Endothelial cell of umbilical vein (primary cell): ENCODE measurements at places on chromosomes 11 and 22. TPM values are rescaled to one million over a fixed set of nuclear protein-coding genes. Genes with fewer than 3 reads are reported as not detected.
A peak's percentile ranks its signal among the peaks of the same experiment; 100 is the strongest.

DNA sequence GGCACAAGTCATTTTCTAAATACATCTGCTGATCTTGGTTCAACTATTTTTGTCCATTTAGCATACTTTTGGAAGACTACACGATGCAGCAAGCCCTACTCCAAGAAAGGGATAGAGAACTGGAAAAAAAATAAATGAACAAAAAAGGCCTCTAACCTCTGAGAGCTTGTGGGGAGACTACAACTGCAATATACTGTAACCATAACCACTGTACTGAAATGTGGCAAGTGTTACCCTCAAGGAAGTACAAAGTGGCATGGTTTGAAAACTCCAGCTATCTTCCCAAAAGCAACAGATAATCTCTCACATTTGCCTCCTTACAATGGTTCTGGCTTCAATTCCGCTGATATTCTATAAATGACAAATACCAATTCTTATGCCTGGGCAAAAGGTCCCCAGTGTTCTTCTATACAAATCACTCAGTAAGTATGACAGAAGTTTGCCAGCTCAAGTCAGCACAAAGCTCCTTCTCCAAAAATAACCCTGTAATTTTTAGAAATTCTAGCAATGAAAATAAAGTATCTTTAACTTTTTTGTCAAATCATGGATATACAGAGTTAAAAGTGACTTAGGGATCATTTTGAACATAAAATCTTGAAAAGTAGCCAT is 22.9 kb downstream of the AMBRA1 start:
- DNase-seq, result no peak

- no peak for DNase-seq
Measured at GRCh38 chr22:41540365-41540764, 3.9 kb downstream of the POLR3H start.

- DNase-seq, result no peak
Measured at GRCh38 chr22:20002128-20002527, 14.5 kb downstream of the ARVCF start.

TTC36 gene
- 0.60 and 1.1 TPM in 2 replicates for total RNA-seq

- no peak for DNase-seq
Measured at GRCh38 chr11:87575088-87575487, 537.4 kb downstream of the TMEM135 start.

DNA sequence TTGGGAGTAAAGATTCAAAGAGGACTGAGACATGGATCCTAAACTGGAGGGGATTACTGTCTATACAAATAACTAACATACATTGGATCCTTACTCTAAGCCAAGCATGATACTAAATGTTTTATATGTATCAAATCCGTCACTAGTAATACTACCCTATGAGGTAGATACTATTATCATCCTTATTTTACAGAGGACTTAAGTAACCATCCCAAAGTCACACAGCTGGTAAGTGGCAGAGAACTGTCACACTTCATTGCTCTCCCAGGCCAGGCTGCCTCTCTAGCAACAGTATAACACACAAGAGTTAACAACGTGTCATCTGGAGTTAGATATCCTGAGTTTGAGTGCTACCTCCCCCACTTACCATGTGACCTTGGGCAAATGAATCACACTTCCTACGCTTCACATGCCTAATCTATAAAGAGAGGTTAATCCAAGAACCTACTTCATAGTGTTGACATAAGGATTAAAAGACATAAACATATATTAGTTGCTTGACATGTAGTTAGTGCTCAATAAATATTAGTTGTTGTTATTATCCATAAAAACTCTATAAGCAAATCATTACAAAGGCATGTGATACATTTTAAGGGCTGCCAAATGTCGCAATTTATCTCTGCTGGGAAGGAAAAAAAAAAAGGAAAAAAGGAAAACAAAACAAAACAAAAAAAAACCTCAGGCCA is 33.8 kb upstream of the SPON1 start:
- peak; percentile 84 for DNase-seq

DNA sequence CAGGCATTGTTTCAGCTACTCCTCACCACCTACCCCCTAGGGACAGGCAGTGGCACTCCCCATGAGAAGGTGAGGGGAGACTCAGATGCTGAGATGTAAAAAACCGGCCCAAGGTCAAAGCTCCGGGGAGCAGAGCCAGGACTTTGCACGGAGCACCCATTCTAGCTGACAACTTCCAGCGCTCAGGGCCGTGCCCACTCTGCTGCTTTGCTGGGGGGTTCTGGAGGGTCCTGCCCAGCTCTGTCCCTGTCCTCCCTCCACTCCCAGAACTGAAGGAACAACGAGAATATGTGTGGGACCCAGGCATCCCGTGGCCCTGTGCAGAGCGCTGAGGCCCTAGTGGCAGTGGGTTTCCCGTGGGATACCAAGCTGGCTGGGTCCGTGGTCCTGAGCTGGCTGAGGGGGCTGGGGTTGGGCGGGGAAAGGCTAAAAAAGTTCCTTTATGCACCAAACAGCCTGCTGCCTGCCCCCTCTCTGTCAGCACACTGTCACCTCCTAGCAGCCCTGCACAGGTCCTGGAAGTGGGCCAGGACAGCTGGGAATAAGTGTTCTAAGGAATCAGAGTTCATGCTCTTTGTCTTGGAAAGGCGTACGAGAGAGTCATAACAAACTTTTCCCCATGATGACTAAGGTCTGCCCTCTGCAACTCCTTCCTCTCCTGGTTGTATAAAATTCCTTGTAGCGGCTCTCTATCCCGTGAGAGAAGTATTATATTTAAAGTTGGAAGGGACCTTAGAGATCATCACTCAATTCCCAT is 1.9 kb downstream of the MS4A10 start:
- peak; percentile 96 for DNase-seq

SGSM1 gene
- 0.12 and 1.1 TPM in 2 replicates for total RNA-seq

- DNase-seq, result peak; percentile 69
Measured at GRCh38 chr11:88337987-88338668, 592 bp upstream of the CTSC start.

- no peak for DNase-seq
Measured at GRCh38 chr11:75203138-75203537, 37.4 kb upstream of the TPBGL start.

- DNase-seq, result peak; percentile 73
Measured at GRCh38 chr11:88398372-88398771, 60.8 kb upstream of the CTSC start.

IL18 gene
- 1.5 and 1.6 TPM in 2 replicates for total RNA-seq

DNA sequence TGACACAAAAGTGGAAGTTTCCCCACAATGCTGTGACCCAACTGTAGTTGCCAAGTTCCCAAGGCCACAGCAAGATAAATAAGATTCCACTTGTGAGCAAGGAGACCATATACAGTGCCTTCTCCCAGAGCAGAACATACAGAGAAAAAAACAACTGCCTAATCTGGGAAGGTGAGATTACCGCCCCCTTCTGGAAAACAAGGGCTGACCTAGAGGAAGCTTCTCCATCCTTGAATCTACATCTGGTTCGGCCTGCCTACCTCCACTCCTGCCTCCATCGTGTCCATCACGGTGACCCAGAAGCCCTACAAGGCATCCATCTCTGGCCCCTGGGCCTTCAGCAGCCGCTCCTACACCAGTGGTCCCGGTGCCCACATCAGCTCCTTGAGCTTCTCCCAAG is 6.1 kb upstream of the RNASEH2C start:
- no peak for DNase-seq

GRCh38 chr22:38318792-38319773 is 1.9 kb upstream of the CSNK1E start:
- no peak for DNase-seq

DNA sequence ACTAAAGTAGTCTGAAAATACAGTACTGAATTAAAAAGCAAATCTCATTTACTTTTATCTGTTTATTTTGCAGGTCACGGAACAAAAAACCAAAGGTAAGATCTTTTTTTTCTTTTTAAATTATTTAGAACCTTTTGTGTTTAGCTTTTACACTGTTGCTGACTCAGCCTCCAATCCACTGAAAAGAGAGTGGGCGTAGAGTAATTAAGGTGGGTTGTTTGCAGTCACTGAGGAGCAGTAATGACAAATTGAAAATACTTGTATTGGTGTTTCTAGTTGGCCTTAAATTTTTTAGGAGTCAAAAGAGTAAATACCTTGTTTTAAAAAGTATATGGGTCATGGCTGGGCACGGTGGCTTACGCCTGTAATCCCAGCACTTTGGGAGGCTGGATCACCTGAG is 73.4 kb downstream of the TNRC6B start:
- DNase-seq, result no peak

GRCh38 chr11:44338026-44338425 is 28.1 kb upstream of the ALX4 start:
- DNase-seq, result no peak

DNA sequence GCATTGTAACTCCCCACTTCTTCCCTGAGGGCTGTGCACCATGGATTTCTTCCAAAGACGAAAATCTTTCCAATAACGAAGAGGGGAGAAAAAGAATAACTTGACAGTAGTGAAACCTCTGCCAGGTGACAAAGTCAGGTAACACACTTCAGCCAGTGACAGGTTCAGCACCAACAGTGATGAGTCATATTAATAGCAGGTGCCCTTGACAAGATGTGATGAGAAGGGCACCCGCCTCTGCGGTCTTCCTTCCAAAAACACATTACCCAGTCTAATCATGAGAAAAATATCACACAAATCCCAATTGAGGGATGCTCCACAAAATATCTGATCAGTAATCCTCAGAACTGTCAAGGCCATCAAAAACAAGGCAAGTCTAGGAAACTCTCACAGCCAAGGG is 157.8 kb downstream of the EFCAB6 start:
- DNase-seq, result no peak

MIOX gene
- total RNA-seq, result not detected in 2 replicates

UPK3A gene
- total RNA-seq, result not detected in 2 replicates

GRCh38 chr11:74257959-74258553 is 53.4 kb downstream of the P4HA3 start:
- peak; percentile 75 for DNase-seq

SCGB1D2 gene
- total RNA-seq, result not detected in 2 replicates

GRCh38 chr11:87006035-87006434 is 31.7 kb upstream of the TMEM135 start:
- DNase-seq, result no peak

DNA sequence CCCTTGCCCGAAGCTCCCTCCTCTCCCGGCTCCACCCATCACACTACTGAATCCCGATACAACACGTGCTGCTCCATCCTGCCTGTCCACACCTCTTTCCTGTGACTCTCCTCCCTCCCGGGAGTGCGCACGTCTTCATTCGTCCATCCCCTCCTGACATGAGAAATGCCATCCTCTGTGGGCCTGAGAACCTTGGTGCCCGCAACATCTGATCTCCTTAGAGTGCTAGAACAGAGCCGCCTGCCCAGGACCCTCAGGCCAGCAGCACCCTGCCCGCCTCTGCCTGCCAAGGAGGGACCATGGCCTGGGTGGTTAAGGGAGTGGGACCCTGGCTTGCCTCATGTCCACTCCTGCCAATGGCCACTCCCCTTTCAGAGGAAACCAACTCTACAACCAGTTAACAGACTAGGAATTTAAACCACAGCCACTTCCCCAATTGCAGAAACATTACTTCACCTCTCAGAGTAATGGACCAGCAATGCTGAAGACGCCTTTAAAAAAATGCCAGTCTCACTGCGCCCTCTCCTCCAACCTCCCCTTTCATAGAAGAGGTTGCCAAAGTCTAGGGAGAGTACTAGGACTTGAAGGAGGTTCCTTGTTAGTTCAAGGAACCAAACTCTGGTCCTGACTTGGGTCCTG is 466.3 kb downstream of the OPCML start:
- no peak for DNase-seq

INCENP gene
- total RNA-seq, result 73.6 and 86.8 TPM in 2 replicates

SAA2 gene
- total RNA-seq, result not detected in 2 replicates

DNA sequence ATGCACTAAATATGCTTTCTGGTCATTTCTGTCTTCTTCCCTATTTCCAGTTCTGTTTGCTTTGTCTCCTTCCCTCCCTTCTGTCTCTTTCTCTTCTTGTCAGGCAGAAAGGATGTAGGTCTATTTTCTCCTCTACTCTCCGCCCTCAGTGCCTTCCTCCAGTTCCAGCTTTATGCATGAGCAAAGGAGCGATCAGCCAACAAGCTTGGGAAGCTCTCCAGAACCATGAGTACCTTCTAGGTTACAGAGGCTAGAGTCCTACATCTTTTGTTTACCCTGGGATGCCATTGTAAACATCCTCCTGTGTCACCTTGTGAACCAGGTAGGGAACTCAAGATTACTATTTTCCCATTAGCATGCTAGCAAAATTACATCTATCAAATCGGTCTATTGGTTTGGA is 7.9 kb upstream of the SPON1 start:
- DNase-seq, result no peak

GRCh38 chr11:4025248-4025966 is 69.2 kb upstream of the RRM1 start:
- peak; percentile 95 for DNase-seq

DNA sequence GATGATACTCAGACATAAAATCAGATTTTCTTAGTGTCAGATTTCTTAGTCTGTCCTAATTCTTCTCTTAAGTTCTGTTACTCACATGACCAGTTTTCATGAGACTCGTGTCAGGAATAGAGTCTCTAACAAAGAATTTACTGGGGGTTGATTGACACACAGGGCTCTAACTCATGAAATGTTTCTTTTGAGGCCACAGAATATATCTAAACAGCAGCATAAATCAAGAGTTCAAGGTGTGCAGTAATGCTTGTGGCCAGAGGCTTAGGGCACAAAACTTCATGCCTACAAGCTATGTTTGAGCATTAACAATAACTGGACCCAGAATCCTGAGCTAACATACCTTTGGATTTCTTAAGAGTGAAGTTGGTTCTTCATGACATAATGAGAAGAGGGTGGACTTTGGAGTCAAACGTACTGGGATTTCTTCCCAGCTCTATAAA is 237.2 kb downstream of the DDX10 start:
- no peak for DNase-seq

GRCh38 chr22:20464096-20464614 is 26.5 kb upstream of the SCARF2 start:
- no peak for DNase-seq

DNA sequence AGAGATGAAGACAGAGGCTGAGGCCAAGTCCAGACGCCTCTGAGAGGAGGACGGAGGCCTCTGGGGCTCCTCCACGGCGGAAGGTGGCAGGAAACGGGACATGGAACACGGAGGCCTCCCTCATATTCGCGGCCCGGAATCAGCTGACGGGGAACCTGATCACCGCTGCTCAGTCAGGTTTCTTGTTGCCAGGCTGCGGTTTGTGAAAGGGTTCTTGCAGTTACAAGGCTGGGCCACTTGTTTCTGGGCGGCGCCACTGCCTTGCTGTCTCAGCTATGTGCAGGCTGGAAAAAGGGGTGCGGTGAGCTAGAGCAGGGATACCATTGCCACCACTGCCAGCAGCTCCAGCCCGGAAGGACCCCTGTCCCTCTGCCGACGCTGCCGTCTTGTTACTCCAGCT is 10.0 kb upstream of the MMP1 start:
- DNase-seq, result peak; percentile 28

GRCh38 chr11:36238881-36239280 is 50.3 kb downstream of the COMMD9 start:
- DNase-seq, result no peak
